ENCODE measurements at places on chromosomes 11 and 22.

- DNase-seq: no peak
Observed at GRCh38 chr11:77523712-77524111, 49.8 kb upstream of the PAK1 start.

- no peak for DNase-seq
Observed at GRCh38 chr22:38572065-38572464, 2.1 kb upstream of the DMC1 start.

- no peak for DNase-seq
Observed at GRCh38 chr22:32073262-32073661, 30.2 kb downstream of the SLC5A1 start.

GRCh38 chr11:1541474-1542204 lies 30.4 kb downstream of the DUSP8 start:
- DNase-seq: no peak

DNA sequence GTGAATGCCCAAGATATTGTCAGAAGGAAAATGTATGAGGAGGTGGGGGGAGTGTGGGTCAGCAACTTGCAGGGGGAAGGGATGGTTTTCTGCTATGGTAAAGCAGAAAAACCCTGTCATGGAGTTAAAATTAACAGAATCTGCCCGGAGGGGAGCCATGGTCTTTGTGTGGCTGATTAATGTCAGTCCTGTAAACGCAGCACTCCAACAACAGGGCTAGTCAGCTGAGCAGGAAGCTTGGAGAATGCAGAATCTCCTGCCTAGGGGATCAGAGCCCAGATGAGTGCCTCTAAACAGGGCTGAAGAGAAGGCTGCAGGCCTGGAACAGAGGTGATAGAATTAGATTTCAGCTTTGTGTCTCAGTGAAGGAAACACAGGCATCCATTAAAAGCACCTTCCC lies 140.9 kb upstream of the MTNR1B start:
- no peak for DNase-seq

DNA sequence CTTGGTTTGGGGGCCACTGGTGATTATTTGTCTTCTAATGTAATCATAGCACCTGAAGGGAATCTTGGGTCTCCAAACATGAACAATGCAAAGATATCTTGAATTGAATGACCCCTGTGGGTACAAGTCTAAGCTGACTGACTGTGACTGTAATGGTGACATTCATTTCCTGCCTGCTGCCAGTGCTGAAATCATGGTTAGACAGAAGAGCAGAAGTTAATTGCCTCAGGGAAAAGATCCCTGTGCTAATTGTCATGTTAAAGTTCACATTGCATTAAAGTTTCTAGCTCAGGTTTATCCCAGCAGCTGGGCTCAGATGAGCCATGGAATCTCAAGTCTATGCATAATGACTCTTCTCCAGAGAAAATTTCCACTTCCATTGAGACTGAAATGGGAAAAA lies 772.0 kb downstream of the ETS1 start:
- no peak for DNase-seq

GRCh38 chr11:69375316-69376154 lies 81.6 kb downstream of the MYEOV start:
- no peak for DNase-seq

DNA sequence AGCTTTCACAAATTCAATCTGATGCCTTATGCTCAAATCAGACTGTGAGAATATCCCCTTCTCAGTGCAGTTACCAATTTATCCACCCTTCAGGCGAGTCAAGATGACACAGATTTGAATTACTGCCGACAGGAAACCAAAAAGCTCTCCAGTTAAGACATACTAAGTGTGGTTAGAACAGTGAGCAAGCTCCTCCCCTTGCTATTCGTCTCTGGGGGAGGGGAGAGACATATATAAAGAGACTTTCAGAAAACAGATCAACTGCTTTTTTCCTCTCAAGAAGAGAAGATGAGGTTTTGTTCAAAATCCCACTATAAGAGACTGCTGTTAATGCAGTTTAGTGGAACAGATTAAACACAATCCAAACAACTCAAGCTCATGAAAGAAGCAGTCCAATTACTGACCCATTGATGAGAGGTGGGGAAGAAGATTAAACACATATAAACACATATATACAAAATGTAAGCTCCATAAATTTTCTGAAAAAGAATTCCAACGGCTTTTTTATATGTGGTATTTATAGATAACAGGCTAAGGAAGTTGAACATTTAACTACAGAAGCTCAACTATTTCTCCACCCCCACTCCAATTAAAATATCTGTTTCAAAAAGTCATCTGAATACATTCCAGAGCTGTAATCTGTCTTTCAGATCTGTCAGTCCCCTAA lies 102.7 kb downstream of the MRTFA start:
- peak; percentile 13 for DNase-seq

Data from activated T-helper 1 cell treated with anti-CD3 and anti-CD28 coated beads, Interleukin-2, amount 50 U/mL, for 16 hours (primary cell).